Bronchial epithelial cell (primary cell): ENCODE measurements at places on chromosomes 1 and 21. TPM values are rescaled to one million over a fixed set of nuclear protein-coding genes. Genes with fewer than 3 reads are reported as not detected.

- no peak for DNase-seq
Measured at GRCh38 chr1:112410673-112411072, 14.7 kb downstream of the CTTNBP2NL start.

DNA sequence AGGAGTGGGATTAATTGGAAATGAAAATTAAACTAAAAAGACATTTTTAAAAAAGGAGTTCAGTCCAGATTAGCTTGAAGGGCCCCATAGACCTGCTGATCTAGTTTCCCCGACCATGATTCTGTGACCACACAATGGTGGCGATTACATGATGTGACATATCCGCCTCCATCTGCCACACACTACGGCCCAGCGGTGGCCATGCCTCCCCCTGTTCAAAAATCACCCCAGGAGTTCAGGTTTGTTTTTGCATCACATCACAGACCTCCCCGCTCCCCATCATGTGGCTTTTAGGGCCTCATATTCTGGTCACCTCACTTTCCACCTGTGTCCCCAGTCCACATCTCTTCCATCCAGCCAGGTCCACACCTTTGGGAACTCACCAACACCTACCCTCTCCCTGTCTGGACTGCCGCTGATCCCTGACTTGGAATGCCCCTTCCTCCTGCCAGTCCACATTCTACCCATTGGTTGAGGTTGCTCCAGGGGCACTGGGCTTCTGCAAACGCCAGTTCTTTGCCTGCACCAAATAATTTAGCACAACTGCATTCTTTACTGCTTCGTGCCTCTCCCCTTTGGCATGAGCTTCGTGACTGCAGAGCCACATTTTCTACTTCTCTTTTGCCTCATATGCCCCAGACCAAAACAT, 38.9 kb downstream of the CD247 start:
- DNase-seq: no peak

DNA sequence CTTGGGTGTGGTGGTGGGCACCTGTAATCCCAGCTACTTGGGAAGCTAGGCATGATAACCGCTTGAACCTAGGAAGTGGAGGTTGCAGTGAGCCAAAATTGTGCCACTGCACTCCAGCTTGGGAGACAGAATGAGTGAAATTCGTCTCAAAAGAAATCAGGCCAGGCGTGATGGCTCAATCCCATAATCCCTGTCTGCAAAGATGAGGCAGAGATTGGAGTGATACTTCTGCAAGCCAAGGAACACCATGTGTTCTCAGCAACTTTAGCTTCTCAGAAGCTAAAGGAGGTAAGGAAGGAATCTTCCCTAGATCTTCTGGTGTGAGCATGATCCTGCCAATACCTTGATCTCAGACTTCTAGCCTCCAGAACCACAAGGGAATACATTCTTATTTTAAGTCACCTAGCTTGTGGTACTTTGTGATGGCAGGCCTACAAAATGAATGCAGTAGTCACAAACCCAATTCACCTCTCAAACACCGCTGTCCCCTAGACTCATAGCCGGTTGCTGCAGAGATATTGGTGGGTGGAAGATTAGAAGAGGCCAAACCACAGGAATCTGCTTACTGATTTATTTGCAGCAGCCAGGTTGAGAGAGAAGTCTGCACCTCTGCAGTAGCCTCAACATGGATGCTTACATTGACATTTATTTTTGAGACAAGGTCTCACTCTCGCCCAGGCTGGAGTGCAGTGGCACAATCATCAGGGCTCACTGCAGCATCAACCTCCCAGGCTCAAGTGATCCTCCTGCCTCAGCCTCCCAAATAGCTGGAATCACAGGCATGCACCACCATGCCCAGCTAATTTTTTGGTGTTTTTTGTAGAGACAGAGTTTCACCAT, 18.6 kb downstream of the L1TD1 start:
- DNase-seq: no peak

DNA sequence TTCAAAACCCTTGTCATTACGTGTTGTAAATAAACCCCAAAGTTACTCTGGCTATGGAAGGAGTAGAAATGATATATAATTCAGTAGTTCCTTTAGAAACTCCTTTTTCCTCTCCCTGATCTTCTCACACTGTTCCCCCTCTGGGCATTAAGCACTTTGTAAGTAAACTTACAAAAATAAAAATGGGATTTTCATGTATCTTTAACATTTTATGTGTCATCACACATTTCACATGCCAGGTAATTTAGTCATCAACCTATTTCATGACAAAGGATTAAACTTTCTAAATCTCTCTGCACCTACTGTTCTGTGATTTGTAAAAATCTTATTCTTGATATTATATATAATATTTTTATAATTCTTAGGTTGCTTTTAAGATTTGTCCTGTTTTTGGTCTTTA, 176.9 kb downstream of the NEK7 start:
- DNase-seq: peak; percentile 71

- no peak for DNase-seq
Measured at GRCh38 chr1:186905561-186905960, 76.8 kb downstream of the PLA2G4A start.

- DNase-seq: no peak
Measured at GRCh38 chr1:43008115-43009060, 49.7 kb upstream of the SLC2A1 start.

- DNase-seq: no peak
Measured at GRCh38 chr1:41682845-41683625, 198.6 kb upstream of the EDN2 start.

DNA sequence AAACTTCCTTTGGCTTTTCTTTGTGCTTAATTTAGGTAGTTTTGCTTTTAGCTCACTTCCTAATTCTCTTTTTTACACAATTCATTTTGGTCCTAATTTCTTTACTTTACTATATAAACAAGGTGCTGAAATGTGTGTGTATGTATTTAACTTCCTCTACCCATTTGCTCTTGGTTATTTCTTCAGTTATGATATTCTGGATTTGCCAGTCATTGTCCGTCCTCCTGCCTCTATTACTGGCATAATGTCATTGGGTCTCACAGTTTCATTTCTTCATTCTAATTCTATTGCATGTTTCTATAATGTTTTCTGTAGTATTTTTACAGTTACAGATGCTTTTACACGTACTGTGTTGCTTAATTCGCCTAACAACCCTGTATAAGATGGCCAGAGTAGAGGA, 96.2 kb downstream of the ZMYM4 start:
- no peak for DNase-seq

DNA sequence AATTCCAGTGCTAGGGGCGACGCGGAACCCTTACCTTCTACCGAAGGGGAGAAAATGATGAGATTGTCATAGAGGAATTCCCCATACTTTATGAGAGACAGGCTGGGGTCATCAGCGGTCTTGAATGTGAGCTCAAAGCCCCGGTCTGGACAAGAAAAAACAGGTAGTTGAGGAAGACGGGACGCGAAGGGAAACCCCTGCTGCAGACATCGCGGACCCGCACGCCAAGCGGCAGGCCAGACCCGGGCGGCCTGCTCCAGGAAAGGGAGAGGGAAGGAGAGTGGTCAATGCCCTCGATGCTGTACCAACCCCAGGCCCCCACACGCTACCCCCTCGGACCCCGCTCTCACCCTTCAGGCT, 342 bp downstream of the DDOST start:
- no peak for DNase-seq

DNA sequence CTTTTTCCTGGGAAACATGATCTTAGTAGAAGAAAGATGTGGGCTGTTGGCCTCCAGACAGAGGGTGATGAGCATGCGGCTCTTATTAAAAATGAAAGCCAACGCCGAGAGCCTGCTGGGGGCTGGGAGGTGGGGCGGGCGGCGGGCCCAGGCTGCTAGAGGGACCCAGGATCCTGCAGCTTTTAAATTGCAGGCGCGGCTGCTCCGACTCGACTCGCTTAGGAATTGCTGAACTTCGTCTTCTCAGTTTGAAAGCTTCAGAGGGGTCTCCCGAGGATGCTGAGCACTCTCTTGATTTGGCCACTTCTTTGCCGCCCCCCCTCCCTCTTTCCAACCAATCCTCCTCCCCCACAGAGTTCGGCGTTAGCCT, 1.2 kb downstream of the AGPAT3 start:
- DNase-seq: peak; percentile 16

- DNase-seq: no peak
Measured at GRCh38 chr1:245279346-245279745, 124.6 kb downstream of the KIF26B start.

DNA sequence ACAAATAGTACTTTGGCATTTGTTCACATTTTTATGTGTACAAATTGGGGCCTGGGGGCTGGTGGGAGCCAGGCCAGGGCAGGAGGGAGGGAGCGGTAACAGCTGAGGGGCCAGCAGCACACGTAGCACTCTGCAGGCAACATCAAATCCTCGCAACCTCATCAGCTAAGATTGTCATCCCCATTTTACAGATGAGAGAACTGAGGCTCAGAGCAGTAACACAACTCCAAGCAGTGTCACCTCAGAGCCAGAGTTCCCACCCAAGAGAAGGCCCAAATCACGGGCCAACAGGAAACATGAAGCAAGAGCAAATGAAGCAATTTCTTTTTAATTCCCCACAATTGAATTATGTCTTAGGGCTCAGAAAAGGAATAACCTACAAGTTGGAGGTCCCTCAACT, 14.1 kb downstream of the IFFO2 start:
- DNase-seq: no peak

GRCh38 chr1:16018308-16018707, 465 bp upstream of the HSPB7 start:
- no peak for DNase-seq

DNA sequence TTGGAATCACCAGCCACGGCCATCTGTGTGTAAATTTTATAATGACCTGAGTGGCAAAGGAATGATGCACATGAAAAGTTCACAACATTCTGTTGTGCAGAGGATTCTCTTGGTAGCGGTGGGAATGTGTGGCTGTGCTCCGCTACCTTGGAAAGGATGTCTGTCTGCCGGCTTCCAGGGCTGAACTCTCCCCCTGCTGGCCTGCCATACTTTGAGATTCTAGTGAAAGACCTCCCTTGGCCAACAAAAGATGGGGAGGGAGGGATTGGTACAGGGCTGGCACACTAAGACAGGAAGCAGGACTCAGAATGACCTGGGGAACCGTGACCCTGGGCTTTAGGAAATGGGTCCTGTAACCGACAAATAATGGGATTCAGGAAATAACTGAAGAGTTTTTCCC, 194.5 kb upstream of the PLD5 start:
- no peak for DNase-seq

DNA sequence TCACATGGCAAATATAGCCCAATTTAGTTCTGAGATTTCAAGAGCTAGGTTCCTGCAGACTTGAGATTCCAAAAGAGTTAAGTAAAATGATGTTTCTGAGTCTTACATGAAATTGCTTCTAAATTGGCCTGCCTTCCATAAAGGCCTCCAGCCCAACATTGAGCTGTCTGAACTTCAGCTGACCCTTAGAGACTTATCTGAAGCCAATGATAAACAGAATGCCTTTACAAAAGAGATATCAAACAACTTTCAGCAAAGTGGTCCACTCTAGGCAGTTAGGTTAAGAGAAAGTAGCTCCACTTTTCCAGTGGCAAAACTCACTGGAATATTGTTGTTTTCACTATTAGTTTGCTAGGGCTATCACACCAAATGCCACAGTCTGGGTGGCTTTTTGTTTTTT, 6.3 kb upstream of the RC3H1 start:
- no peak for DNase-seq

DNA sequence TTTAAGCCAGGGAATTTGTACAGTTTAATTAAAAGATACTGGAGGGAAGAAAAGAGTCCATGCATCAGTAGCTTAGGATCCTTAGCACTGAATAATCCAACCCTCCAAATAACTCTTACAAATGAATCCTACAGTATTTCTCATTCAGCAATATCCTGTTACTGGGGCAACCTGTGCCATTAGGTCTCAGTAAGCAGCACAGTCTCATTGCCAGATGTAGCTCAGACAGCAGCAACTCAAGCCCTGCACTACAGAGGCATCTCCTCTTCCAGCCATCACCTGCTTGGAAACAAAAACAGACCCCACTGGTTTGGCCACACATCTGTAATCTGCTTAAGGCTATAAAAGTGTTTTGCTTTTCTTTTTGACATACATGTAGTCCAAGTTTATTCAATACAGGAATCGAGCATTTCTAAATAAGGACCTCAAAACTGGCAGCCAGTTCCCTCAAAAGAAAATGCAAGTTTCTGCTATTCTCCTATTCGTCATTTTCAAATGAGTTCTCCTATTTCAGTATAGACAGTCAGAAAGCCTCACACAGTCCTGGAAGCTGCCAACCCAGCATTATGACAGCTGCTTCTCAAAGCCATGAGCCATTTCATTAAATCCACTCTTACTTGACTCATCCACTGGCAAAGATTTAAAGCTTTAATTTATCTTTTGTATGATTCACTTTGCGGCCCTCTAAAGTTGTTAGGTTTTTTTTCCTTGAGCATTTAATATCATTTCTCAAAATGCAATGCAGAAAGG, 129.0 kb downstream of the APP start:
- DNase-seq: peak; percentile 38

DNA sequence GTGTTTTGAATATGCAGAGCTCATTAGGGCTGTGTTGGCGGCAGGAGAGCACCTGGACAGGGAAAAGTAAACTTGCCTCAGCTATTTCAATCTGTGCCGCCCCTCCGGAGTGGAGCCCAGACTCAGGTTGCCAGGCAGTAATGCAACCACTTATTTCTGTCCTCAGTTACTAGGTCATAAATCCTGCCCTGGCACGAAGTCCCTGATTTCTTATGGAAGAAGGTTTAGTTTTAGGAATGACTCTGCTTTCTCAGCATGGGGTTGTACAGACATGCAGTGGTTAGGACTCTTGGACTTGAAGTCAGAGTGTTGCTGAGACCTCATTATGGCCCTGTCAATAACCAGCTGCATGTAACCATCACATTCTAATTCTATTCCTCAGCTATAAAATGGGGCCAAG, 98.3 kb upstream of the FGGY start:
- DNase-seq: peak; percentile 7

DNA sequence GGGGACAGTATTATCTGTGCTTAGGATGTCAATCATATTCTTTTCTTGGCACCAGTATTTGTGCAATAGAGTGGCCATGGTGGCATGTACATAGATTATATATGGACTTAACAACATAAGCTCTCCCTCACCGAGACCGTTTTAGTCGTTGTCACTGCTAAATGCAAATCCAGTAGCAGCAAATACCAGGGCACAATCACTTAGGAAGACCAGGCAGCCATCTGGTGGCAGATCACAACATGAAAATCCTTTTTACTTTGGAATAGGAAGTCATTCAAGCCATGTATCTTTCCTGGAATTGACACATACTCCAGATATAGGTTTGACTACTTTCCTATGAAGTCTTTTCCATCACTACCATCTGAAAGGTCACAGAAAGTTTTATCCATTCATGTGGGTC, 53.2 kb upstream of the C1orf87 start:
- no peak for DNase-seq

The TRIM46 gene
- 0.26 and 0.64 TPM in 2 replicates for total RNA-seq

The CDKN2C gene
- 0.79 and 1.0 TPM in 2 replicates for total RNA-seq

The PADI2 gene
- 1.0 and 1.3 TPM in 2 replicates for total RNA-seq

The F13B gene
- not detected in 2 replicates for total RNA-seq

The CCDC27 gene
- not detected in 2 replicates for total RNA-seq

The HCRTR1 gene
- total RNA-seq: not detected in 2 replicates

The PM20D1 gene
- not detected in 2 replicates for total RNA-seq

The MROH7 gene
- under 0.01 and 0.13 TPM in 2 replicates for total RNA-seq

The PWP2 gene
- 14.7 and 23.3 TPM in 2 replicates for total RNA-seq

The IGFN1 gene
- under 0.01 and 0.26 TPM in 2 replicates for total RNA-seq

The KCNA3 gene
- total RNA-seq: not detected in 2 replicates

The ODF2L gene
- total RNA-seq: 13.4 and 18.2 TPM in 2 replicates
